NCI-H460 (cell line): ENCODE measurements at places on chromosomes 3 and 15.

GRCh38 chr3:186824430-186825139, 17.9 kb upstream of the ADIPOQ start:
- DNase-seq: no peak

DNA sequence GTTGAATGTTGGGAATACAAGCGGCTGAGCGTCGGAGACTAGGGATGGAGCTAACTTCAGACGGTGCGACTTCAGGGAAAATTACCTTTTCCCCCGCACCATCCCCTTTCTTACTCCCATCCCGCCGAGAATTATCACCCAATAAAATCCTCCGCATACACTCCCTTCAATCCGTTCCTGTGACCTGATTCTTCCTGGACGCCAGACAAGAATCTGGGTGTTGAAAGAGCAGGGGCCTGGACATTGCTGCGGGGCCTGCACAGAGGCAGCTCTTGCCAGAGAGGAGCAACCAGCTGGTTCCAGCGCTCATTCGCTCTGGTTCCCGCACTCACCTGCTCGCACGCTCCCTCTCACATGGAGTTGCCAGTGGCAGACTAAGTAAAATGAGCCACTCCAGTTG, 241.9 kb downstream of the ALCAM start:
- no peak for DNase-seq

- no peak for DNase-seq
Observed at GRCh38 chr3:83895892-83896291, 1062.9 kb upstream of the CADM2 start.

GRCh38 chr3:129524081-129524480, 4.4 kb upstream of the RHO start:
- no peak for DNase-seq

- DNase-seq: no peak
Observed at GRCh38 chr3:170204023-170204472, 18.2 kb upstream of the PRKCI start.

DNA sequence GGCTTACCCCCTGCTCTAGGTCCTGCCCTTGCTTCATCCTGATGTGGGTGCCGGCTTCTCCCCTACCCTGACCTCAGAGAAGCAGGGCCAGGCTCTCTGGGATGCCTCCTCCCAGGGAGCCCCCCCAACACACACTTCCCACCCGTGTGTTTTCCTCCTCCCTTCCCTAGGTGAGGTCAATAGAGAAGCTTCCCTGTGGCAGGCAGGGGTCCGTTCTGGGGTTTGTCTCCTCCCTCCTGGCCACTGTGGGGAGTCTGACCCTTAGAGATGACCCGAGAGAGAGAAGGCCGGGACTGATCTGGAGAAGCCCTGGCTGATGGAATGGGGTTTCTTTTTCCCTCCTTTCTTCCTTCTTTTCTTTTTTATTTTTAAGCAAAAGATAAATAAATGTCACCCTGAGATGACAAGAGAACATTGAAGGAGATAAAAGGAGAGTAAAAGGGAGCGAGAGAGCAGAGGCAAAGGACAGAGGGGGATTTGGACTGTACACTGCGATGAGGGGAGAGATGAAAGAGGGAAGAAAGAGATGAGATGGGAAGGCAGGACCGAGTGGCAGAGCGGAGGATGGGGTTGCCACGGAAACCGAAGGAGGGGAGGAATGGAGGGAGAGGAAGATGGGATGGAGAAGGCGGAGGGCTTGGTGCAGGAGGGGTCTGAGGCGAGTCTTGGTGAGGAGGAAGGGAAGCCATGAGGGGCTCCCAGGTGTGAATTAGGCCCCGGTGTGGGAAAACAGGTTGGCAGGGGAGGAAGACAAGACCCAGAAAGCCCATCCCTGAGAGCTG, 48.4 kb downstream of the IDH2 start:
- no peak for DNase-seq
